ENCODE measurements at places on chromosomes 7 and 10.

- no peak for DNase-seq
These were observed 357.2 kb downstream of the LRMDA start for GRCh38 chr10:75788394-75789205.

GRCh38 chr7:33932832-33933468 lies 27.6 kb downstream of the BMPER start:
- peak; percentile 67 for DNase-seq

DNA sequence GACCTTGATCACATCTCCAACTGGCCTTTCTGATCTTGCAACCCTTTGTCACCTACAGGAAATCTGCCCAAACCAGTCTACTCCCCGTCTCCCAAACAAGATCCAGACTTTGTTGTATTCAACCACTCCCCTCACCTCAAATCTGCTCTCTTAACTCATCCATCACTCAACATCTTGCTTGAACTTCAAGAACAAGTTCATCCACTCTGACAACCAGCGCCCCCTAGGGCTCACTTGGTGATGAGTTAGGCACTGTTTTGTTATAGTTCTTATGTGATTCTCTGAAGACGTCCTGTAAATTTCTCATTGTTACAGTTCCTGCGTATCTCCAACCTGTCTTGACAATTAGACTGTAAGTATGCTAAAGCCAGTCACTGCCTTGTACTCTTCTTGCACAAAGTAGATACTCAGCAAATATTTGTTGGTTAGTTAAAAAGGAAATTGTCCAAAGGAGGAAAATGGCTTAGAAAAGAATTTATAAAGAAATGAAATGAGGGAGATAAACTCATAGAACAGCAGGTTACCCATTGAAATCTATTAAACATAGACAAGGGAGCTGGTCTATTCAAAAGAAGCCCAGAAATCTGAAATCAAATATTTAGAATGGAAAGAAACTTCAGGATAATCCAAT lies 5.3 kb downstream of the FRMD4A start:
- DNase-seq: peak; percentile 11

DNA sequence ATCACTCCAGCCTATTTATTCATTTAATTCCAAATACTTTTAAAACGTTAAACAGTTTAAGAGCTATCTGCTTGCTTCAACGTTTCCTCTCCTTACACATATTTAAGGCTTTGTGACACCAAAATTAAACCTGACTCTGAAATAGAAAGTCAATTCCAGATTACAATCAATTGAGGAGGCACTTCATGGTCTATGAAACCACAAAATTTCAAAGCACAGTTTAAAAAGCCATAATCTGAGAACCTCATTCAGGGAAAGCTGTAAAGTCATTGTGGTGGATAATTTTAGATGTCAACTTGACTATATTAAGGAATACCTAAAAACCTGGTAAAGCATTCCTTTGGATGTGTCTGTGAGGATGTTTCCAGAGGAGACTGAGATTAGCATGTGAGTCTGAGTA lies 6.2 kb downstream of the SNX13 start:
- DNase-seq: no peak

DNA sequence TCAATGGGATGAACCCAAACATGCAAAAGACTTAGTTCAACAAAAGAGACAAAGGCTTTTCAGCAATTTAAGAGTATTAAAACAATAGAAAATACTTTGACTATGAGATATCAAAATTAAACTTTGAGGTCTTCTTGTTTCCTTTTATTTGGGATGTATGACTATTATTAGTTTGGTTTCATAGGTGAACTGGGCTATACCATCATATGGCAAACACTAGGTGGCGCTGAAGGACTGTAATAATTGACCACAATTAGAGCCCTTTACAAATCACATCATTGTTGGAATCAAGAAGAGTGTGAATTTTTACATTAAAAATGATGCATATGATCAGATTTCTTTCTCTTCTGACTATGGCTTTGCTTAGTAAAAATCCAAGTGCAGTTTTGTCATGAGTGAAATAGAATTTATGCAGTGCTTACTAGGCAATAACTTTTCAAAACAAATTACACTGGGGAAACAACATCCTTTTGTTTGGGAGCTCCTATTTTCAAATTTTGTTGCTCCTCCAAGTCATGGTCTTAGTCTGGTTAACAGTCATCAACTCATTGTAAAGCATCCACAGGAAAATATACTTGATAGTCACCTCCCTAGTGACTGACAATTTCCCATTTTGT lies 14.7 kb upstream of the NXPH1 start:
- DNase-seq: peak; percentile 59

Data from neuronal stem cell (in vitro differentiated cells).